Stimulated activated CD4-positive, alpha-beta T cell treated with anti-CD3 and anti-CD28 coated beads, Interleukin-1b, Interleukin-23, amount 100 ng/mL, for 1 hour (primary cell): ENCODE measurements at places on chromosomes 1 and 21.

- no peak for DNase-seq
Measured at GRCh38 chr21:21000591-21001175, 2.5 kb downstream of the NCAM2 start.

DNA sequence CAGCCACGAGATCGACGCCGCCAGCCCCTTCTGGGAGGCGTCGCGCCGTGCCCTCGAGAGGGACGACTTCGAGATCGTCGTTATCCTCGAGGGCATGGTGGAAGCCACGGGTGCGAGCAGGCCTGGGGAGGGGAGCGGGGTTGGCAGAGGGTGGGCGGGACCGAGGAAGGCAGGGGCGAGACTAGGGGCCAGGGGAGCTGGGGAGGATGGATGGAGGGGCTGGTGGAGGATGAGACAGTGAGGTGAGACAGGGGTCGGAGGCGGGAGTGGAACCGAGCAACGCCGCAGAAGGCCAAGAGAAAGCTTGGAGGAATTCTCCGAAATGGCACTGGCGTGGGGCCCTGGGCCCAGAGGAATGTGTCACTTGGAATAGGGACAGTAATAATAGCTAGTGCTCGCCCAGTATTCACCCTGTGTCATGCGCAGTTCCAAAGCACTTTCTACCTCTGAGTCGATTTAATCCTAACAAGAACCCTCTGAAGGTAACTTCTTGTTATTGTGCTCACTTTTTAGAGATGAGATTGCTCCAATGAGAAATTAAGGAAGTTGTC lies 3.5 kb downstream of the KCNJ9 start:
- no peak for DNase-seq

- no peak for DNase-seq
Measured at GRCh38 chr21:41932576-41933312, 21.1 kb downstream of the C2CD2 start.

- no peak for DNase-seq
Measured at GRCh38 chr1:55352811-55353180, 137.6 kb upstream of the USP24 start.

DNA sequence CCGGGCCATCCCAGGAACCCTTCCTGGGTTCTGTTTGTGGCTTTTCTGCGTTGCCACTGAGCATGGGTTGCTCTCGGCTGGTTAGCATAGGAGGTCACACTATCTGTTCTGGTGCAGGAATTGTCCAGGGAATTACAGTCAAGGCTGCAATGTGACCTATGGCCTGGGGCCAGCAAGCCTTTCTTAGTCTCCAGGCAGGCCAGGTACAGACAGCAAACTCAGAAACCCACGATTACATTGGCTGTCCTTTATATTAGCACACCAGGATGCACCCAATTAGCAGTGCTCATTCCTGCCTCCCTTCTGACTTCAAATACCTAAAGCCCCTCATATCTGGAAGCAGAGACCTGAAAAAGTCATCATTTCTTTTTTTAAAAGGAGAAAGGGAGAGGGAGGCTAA lies 55.2 kb downstream of the CD247 start:
- DNase-seq = no peak

- DNase-seq = no peak
Measured at GRCh38 chr1:216216305-216216704, 206.9 kb downstream of the USH2A start.

- DNase-seq = no peak
Measured at GRCh38 chr1:174112489-174113162, 46.7 kb upstream of the RABGAP1L start.

DNA sequence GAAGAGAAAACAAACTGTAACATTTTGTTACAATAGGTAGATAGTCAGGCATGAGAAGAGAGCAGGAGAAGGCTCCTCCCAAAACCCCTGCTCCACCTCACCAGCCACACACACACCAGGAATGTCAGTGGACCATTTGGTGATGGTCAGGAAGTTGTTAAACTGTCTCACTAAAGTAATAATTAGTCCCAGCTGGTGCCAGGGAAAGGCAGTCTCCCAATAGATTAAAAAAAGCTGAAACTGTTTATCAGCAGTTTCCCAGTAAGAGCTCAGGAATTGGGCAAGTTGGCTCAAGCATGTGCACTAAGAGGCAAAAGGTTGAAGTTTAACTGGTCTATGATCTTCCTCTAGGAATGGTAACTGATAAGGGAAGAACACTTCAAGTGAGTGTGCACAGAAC lies 249.6 kb downstream of the COL11A1 start:
- DNase-seq = no peak

DNA sequence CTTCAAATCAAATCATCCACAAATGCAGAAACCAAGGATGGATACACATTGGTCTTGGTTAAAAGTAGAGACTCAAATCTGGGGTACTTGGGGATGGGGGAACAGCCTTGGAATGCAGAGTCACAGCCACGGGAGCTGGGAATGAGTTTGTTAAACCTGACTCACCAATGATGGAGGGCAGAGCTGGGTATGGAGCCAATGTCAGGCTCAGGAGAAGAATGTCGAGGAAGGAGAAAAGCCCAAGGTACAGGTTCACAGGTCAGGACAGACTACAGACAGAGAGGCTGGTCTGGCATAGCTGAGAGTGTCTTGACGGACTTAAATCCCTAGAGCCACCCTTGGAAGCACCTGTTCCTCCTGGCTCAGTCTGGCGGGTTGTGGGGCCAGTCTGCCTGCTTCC lies 237.6 kb downstream of the NTNG1 start:
- DNase-seq = no peak

- DNase-seq = no peak
Measured at GRCh38 chr1:214475331-214475730, 76.1 kb downstream of the PTPN14 start.

DNA sequence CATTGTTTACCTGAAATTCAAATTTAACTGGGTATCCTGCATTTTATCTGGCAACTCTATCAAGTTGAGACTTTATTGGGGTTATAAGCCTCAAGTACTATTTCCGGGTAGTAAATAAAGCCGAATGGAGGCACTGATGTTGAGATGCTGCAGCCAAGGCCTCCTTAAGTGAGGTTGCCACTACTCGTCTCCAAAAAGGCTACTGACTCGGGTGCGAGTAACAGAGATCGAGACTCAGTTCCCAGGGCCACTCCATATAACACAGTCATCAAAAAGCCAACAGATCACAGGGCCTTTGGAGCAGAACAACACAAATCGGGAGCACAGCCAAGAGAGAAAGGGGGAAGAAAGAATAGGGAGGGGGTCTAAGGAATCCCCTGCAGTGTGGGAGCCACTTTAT lies 524 bp downstream of the COPA start:
- DNase-seq = no peak

DNA sequence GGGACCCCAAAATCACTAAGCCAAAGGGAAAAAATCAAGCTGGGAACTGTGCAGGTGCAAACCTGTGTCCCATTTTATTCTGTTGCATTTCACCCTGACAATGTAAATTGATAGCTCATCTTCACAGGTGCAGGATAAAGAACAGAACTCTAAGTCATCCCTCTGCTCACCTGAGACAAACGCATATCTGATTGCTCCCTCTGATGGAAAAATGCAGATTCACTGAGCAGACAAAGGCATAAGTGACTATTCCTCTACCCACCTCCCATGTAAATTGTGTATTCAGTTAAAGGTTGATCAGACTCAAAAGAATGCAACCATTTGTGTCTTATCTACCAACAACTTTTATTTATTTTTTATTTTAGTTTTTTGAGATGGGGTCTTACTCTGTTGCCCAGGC lies 644.2 kb downstream of the PTPRU start:
- DNase-seq = no peak

- no peak for DNase-seq
Measured at GRCh38 chr1:116806671-116807070, 52.4 kb downstream of the CD2 start.

GRCh38 chr1:220751111-220751510 lies 3.0 kb downstream of the MTARC2 start:
- DNase-seq = no peak

GRCh38 chr1:75203415-75204277 lies 69.5 kb downstream of the LHX8 start:
- DNase-seq = no peak

DNA sequence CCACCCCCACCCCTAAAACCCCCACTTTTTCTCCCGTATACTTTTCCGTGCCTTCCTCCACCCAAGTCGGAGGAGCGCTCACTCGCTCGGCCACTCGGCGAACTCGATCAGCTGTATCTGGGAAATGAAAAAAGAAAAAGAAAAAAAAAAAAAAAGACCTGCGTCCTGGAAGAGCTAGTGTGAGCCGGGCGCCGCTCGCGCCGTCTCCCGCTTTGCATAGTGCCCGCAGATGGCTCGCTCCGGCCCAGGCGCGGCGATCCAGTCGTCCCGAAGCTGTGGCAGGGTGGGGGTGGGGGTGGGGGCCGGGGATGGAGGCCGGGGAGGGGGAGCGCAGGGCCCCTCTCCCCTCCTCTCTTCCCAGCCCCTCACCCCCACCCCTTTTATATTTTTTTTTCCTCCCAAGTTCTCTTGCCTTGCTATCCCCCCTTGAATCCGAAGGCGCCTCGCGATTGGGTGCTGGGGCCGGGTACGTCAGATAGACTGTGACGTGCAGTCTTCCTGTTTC lies 299 bp upstream of the PROX1 start:
- DNase-seq = no peak

GRCh38 chr1:206986402-206986801 lies 16.1 kb upstream of the FCAMR start:
- DNase-seq = no peak

- no peak for DNase-seq
Measured at GRCh38 chr1:32897082-32898049, 3.8 kb downstream of the TMEM54 start.

- DNase-seq = no peak
Measured at GRCh38 chr1:211468595-211468994, 23.4 kb downstream of the RD3 start.

DNA sequence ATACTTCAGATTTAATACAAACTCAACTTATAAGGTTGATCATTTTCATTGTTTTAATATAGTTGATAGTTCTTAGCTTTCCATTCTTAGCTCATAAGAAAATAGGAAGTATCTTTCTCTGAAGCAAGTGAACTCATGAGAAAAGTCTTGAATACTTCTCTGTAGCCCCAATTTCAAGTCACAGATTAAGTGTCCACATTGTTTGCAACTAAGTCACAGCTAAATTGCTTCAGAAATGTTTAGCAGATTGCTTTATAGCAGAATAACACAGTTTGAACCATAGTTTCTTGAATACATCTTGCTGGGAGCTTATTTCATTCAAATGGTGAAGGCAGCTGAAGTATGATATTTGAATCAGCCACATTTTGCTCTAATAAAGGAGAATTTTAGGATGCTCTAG lies 10.6 kb upstream of the PKN2 start:
- no peak for DNase-seq

DNA sequence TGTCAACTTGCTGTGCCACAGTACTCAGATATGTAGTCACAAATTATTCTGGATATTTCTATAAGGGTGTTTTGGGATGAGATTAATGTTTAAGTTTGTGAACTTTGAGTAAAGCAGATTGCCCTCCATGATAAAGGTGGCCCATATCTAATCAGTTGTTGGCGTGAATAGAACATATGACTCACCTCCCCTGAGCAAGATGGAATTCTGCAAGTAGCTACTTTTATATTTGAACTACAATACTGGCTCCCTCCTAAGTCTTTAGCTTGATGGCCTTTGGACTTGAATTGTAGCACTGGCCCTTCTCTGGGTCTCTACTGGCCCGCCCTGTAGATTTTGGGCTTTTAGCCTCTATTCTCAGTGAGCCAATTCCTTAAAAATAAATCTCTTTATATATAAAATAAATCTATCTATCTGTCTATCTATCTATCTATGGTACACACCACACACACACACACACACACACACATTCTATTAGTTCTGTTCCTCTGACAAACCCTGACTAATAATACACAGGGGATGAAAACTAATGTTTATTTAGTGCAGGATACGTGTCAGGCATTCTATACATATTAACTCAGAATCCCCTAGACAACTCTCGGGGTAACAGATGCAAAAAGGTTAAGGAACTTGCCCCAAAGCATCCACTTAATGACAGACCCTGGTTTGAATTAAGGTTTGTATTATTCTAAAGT lies 37.9 kb upstream of the PDC start:
- DNase-seq = no peak

GRCh38 chr1:186206048-186206570 lies 168.9 kb downstream of the TPR start:
- DNase-seq = no peak

DNA sequence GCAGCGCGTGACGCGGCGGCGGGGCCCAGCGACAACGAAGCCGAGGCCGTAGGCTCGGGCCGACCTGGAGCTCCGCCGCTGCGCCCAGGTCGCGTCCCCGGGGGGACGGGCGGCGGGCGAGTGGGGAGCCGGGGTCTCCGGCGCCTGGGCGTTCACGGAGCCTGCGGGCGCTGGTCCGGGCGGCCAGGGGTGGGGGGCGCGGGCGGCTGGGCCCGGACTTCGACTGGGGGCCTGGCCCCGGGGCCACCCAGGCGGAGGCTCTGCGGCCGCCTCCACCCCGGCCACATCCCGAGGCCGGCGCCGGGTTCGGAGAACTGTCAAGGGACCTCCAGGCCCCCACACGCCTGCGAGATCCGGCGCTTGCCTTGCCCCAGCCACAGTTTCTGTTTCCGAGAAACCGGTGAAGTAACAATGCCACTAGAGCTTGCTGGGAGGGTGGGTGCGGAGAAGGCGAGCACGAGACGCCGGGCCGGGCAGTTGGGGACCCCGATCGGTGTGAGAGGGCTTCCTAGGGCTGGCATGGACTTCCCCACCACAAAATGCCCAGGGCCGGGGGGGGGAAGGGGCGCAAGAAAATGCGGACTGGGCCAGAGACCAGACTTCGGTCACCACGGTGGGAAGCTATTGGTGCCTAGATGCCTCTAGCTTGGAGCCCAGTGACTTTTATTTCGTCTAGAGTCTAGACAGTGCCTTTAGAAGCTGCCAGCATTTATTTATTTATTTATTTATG lies 501 bp downstream of the FBXO6 start:
- DNase-seq = no peak
